ENCODE measurements at places on chromosomes 5 and 9. TPM values are rescaled to one million over a fixed set of nuclear protein-coding genes. Genes with fewer than 3 reads are reported as not detected.
A peak's percentile ranks its signal among the peaks of the same experiment; 100 is the strongest.

- DNase-seq, result no peak
These were observed 2.7 kb downstream of the ZNF346 start for GRCh38 chr5:177025101-177025601.

DNA sequence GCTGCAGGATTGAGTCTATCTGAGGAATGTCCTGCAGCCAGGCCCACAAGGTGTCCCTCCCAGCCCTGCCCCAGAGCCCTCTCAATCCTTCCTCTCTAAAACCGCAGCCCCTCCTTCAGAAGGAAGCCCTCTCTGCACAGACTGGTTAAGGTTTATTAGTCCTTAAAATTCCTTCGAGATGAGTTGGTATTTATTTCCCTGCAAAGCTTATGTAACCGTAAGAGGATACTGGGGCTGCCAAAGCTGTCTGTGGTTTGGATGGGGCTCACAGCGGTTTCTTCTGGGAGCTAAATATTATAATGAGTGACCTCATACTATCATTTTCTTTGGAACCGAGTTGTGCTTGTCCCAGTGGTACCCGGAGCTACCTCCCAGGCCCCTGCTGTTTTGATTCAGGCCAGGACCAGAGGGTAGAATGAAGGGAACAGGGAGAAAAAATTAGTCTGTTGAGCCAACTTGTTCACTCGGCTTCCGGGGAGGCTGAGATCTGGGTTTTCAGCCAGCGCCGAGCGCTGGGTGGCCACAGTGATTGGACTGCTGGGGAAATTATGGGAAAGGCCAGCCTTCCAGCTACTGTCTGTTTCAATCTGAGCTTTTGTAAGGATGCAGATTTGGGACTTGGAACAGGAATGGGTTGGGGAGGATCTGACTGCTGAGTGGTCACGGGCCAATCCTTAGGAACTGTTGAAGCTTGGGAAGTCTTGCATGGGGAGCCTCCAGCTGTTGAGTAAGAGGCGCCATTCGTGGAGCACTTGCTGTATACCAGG, 107.5 kb downstream of the NDFIP1 start:
- no peak for DNase-seq

- DNase-seq, result no peak
These were observed 199.8 kb downstream of the PDE4D start for GRCh38 chr5:59693492-59694309.

GRCh38 chr9:106897751-106898150, 34.8 kb downstream of the ZNF462 start:
- DNase-seq, result no peak

The PCDHB7 gene
- 0.21 TPM for total RNA-seq

DNA sequence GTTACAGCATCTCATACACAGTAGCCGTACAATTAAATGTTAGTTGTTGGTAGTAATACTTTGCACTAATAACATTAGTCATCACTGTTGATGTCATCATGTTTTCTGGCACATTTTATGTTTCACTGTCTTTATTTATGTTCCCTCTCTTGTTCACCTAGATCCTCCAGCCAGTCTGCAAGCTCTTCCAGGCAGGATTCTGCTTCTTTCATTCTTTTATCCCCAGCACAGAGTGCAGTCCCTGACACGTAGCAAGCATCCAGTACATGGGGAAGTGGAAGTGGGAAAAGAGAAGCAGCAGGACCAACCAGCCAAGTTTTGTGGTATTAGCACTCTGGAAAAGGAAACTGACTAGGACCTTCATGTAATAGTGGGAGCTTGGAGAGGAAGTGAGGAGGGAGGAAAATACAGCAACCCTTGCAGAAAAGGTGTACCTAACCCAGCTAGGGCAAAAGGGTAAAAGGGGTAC, 89.7 kb upstream of the SLC44A1 start:
- no peak for DNase-seq

GRCh38 chr5:90871391-90871991, 312.9 kb downstream of the ADGRV1 start:
- no peak for DNase-seq

DNA sequence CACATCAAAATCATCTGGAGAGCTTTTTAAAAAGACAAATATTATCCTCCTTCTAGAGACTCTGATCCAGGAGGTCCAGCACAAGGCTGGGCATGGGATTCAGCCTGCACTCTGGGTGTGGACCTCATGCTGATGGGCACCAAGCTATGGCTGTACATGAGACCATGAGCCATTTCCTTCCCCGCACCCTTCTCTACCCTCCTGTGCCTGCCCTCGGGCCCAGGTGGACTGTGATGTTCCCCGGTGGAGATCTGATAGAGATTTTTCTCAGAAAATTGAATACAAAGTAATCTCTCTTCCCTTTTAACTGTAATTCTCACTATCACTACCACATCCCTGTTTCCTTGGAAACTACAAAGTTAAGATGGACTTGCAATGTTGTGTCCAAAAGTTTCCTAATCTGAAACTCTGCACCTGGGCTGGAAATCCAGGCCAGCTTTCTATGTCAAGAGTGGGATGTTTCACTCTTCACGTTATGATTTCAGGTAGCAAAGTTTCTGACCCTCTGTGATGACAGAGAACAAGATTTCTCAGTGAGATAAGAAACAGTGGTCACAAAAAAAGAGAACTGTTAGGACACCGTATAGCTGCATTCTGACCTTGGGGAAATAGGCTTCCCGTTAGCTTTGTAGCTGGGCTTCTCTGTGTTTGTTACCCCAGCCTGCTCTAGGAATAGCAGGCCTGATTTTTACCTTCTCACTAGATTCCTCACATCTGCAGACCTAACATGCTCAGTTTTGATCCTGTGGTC, 11.5 kb downstream of the SFXN1 start:
- no peak for DNase-seq

- no peak for DNase-seq
These were observed 187.0 kb downstream of the CACNA1B start for GRCh38 chr9:138064547-138064946.

GRCh38 chr5:151694035-151694485, 7.3 kb upstream of the SPARC start:
- DNase-seq, result no peak

The CD72 gene
- 0.56 TPM for total RNA-seq

DNA sequence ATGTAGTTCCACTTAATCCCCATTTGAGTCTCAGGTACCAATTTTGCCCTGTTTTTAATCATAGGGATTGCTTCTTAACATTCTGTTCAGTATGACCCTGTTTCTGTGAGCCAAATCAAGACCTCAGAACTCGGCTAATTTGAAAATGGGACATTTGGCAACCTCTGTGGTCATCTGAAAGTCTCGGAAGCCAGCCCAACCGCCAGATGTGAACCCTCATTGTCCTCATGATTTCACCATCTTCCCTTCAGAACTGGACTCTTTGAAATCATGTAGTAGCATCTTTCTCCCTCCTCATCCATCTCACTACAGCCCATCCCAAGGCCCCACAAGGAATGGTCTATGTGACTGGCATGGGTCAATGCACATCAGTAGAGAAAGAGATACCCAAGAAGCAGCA, 88.9 kb downstream of the S1PR3 start:
- DNase-seq, result no peak

The IFNA21 gene
- total RNA-seq, result not detected

GRCh38 chr5:60743511-60744314, 43.7 kb upstream of the DEPDC1B start:
- DNase-seq, result no peak

GRCh38 chr5:174176511-174176910, 131.0 kb downstream of the NSG2 start:
- DNase-seq, result no peak

The BTNL3 gene
- total RNA-seq, result 0.34 TPM

The XRCC4 gene
- total RNA-seq, result 25.3 TPM

The SLC36A2 gene
- total RNA-seq, result not detected

DNA sequence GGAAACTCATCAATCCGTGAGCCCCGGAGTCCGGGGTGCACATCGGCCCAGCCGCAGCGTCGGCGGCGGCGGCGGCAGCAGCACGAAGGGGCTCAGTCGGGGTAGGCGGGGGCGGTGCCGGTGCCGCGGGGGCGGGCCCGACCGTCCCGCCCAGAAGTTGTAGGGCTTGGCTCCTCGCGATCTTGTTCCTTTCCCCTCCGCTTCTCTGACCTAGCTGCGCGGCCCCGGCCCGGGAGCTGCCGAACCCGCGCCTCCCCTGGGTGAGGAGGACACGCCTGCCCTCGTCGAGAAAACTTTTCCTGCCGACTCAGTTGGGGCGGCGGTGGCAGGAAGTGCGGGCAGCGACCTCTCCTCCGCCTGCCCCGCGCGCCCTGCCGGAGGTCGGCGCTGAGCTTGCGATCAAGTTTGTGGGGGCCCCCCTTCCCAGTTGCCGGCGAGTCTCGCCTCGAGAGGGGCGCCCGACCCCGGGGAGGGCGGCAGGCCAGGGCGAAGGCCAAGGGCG, at the start of gene MAN2A1:
Gene MAN2A1 (plus strand): TSS at position 188 of the 502 bp plus-strand sequence. CDS start 491 bp downstream, outside the sequence.
- peak; percentile 84 for DNase-seq

GRCh38 chr9:35489313-35490154, at the start of gene RUSC2:
TSS of gene RUSC2 (plus strand) at chr9:35490111. CDS start at chr9:35546522, 56,411 bp downstream.
- DNase-seq, result peak; percentile 97

DNA sequence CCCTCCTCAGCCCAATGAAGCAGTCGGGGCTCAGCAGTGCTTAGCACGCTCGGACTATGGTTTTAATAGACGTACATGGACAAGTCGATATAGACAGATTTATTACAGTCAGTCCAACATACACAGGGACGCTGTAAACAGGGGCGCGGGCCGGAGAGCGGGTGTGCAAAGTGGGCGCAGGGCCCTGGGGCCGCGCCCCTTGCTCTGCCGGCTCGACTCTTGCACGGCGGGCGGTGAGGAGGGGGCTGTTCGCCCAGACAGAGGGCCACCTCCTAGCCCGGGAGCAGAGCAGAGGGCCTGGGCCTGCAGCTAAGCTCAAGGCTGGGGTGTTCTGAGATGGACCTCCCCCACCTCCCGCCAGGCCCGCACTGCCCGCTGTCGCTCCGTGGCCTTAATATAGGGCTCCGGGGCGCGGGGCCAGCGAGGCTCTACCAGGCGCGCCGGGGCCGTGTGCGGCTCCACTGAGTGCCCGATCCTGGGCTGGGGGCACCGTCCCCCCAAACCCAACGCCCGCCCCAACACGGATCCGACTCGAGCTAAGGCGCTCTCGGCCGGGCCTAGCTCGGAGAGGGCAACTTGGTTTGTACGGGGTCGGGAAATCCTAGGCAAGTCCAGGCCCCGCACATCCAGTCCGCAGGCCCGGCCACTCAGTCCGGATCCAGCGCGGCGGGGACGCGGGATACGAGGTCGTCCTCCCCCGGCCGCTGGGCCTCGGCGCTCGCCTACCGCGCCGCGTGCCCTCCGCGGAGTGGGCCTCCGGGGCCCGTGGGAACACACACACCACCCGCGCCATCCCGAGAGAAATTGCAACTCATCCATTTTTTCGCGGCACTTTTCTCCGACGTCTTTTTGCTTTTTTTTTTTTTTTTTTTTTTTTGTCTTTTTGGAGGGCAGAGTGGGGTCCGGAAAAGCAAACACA, 6.1 kb downstream of the PITX1 start:
- DNase-seq, result peak; percentile 63

The NIPAL4 gene
- total RNA-seq, result not detected

GRCh38 chr5:180080486-180081280, 9.1 kb upstream of the RNF130 start:
- no peak for DNase-seq

DNA sequence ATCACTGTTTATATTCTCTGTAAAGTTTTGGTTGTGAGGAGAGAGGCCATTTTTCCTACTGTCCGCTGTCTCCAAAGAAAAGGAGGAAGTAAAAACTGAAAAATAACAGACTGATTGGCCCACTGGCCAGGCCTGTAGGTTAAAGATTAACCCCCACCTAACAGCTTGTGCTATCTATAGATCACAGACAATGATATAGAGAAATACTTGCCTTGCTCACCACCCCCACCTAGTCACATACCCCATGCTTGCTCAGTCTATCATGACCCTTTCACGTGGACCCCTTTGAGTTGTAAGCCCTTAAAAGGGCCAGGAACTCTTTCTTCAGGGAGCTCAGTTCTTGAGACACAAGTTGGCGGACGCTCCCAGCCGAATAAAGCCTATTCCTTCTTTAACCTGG, 357.4 kb downstream of the PRDM9 start:
- peak; percentile 6 for DNase-seq

GRCh38 chr5:58069846-58070245, 390.0 kb downstream of the PLK2 start:
- no peak for DNase-seq

DNA sequence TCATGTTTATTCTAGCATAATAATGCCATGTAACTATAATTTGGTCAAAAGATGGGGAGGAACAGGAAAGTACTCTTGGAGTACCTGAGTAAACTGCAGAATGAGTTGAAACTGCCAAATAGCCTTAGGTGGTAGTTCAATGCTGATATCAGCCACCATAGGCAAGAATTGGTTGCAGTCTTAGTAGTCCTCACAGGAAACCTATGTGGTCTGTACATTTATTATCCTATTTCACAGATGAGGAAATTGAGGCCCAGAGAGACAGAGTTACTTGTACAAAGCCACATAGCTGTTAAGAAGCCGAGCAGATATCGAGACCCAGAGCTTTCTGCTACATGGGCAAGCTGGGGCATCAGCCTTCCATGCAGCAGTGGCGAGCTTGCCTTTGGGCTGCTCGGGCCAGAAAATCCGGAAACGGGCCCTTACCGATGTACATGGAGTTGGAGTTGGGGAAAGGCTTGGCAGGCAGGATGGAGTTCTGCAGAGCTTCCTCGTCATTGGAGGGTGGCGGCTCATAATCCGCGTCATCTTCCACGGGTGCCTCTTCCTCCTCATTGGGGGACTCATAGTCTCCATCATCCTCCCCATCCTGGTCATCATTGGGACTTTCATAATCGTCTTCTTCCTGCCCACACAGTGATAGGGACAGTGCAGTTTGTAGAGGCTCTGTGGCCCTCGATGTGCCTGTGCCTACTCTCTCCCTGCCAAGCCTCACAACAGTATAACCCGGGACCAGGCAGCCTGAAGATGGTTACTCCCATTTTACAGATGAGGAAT, 27.1 kb downstream of the LCP2 start:
- DNase-seq, result no peak

GRCh38 chr5:38878391-38879077, 32.7 kb downstream of the OSMR start:
- DNase-seq, result no peak

The SPATA31E1 gene
- not detected for total RNA-seq

DNA sequence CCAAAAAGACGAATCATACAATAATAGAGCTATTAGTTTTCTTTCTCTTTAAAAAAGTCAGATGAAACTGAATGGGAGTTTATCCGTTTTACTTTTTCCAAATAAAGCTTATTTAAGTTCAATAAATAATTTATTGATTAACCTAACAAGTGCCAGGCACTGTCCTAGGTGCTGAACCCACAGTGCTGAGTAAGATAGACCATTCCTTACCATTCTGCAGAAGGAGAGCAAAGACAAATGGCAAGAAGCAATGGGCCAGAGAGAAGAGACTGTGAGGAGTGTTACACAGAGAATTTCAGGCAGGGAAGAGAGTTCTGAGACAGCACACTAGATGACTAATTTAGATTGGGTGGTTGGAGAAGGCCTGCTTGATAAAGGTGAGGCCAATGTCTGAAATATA, 127.2 kb downstream of the AUH start:
- peak; percentile 44 for DNase-seq

DNA sequence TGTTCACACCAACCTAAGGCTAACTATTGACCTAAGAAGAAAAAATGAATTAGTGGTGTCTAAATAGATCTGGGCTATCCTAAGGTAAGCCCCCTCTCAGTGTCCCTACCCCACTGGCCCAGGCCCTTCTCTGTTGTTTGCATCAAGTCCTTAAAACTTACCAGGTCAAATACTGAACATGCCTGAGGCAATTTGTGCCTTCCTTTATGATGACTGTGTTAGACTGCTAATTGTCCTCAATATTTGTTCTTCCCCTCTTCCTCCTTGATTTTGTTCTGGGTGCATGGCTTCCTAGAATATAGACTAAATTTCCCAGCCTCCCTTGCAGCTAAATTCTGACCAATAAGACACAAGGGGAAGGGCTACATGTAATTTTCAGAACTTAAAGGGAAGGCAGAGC, 199.9 kb downstream of the ADAMTS12 start:
- DNase-seq, result no peak

All from neural progenitor cell (in vitro differentiated cells).